ENCODE measurements at places on chromosomes 3 and 15. TPM values are rescaled to one million over a fixed set of nuclear protein-coding genes. Genes with fewer than 3 reads are reported as not detected.

The GOLGA6B gene
- total RNA-seq, result not detected

The IGSF10 gene
- not detected for total RNA-seq

The CHRNA3 gene
- total RNA-seq, result not detected

DNA sequence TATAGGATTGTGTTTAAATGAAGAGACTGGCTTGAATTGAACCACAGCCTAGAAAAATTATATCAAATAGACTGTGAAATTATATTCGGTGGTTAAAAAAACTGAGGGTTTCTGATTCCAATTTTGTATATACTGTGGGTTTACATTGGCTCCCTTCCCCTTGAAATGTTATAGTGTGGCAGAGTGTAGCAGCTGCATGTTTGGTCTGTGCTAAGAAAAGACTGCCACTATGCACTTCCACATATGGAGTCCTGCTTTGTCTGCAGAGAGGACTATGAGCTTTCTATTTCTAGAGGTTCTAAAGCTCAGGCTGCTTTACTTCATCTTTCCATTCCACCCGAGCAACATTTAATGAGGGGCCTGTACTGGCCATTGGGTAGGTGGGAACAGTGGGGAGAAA is 112.3 kb downstream of the P3H2 start:
- DNase-seq, result no peak
- no peak overlapping the region for H3K4me3 ChIP-seq
- H3K4me1 ChIP-seq, result no peaks in the 10 kb centered on the region
- H3K36me3 ChIP-seq, result no peaks in the 10 kb centered on the region
- no peak overlapping the region for H3K27ac ChIP-seq

The C3orf62 gene
- total RNA-seq, result 10.9 TPM

DNA sequence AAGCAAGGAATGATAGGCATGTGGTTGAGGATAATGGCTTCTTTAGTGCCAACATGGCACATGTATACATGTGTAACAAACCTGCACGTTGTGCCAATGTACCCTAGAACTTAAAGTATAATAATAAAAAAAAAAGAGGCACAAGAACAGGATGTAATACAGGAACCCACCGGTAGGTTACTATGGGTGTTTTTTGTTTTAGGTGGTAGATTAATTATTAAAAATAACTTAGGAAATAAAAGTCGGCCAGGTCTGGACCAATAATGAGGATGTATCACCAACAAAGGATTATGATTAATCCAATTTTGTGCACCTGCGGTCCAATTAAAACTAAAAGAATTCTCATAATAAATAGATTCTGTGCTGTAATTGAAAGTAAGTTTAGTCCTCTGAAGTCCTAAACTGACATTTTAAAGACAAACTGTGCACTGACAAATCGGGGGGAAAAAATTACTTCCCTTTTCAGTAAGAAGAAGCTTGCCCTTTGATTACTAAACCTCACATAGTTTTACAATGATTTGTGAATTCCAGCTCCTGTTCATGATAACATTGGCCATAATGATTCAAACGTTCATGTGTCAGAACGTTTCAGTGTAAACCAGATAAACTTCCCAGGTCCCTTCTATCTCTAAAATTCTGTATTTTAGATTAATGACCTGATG is 62.2 kb downstream of the CASR start:
- H3K4me3 ChIP-seq, result peak overlapping the region; percentile 76
- H3K36me3 ChIP-seq, result no peaks in the 10 kb centered on the region
- peak overlapping the region; percentile 61 for H3K27ac ChIP-seq
- H3K4me1 ChIP-seq, result peaks cover 14% of the 10 kb centered on the region
- peaks cover 22% of the 10 kb centered on the region for H3K27me3 ChIP-seq

DNA sequence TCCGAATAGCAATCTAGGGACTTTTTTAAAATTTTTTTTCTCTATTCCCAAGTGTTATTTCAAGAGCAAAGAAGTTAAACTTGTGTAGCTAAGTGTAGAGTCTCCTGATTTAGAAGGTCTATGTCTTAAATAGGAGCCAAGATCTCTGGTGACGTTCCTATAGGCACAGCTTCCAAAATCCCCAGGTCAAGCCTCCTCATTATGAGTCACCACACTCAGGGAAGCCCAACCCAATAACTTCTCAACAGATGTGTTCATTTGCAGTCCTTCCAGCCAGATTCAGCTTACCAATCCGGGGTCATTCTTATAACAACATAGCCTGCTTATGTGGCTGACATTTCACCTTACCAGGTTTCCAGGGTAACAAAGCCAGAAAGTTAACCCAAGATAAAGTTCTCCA is 270.3 kb downstream of the IL5RA start:
- H3K4me1 ChIP-seq, result no peaks in the 10 kb centered on the region
- no peaks in the 10 kb centered on the region for H3K27me3 ChIP-seq
- no peak overlapping the region for H3K4me3 ChIP-seq
- no peak overlapping the region for H3K27ac ChIP-seq

GRCh38 chr3:136919799-136920580 is 37.8 kb upstream of the IL20RB start:
- H3K27ac ChIP-seq, result peak overlapping the region; percentile 32
- DNase-seq, result no peak
- H3K4me1 ChIP-seq, result peaks cover 50% of the 10 kb centered on the region
- H3K27me3 ChIP-seq, result no peaks in the 10 kb centered on the region
- H3K36me3 ChIP-seq, result peaks cover 29% of the 10 kb centered on the region

The SLC12A8 gene
- 0.47 TPM for total RNA-seq

DNA sequence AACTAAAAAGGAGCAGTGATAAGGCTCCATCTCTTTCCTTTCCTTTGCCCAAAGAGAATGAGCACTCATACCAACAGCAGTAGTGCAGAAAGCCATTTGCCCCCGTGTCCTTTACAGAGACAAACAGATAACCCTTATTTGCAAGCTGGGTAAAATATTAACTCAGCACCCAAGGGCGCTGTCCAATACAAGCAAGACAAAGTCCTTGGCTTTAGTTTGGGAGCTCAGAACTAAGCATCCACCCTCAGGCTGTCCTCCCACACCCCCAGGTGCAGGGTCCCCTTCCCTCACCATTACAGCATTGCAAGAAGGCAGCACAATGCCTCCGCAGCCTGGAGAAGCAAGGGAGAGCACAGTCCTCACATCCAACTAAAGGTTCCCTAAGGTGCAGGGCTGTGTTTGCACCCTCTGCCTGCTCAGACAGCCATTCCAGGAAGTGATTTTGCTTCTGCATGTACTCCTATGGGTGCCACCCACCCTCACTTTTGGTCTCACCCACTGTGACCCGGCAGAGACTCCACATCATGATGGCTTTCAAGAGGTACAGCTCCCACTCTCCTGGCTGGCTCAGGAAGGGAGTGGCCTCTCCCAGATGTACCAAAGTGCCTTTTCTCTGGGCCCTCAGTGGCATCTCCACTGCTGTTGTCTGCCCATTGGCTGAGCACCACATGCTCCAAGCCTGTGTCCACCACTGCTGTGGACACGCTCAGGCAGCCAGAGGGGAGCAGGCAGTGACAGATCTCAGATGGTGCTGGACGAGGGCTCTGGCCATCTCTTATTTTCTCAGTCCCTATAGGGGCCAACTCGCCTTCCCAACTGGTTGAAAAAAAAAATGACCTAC is 34.1 kb upstream of the HES1 start:
- DNase-seq, result no peak
- H3K27me3 ChIP-seq, result peaks cover 42% of the 10 kb centered on the region
- no peaks in the 10 kb centered on the region for H3K36me3 ChIP-seq
- peaks cover 9% of the 10 kb centered on the region for H3K4me1 ChIP-seq

DNA sequence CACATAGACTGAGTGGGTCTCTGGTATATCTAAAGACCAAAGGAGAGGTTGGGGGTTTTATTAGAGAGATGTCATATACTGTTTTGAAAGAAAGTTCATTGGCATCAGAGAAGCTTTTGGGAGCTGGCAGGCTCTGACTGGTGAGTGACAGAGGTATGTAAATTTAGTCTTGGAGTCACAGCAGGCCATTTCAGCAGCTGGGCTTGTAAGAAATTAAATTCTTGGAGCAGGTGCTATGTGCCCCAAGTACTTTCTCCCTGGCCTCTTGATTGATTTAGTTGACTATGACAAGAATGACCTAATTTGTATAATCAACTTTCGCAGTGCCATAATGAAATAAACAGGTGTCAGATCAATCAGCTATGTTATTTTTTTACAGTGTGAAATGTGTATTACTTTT is 47.8 kb upstream of the CDAN1 start:
- no peak overlapping the region for H3K4me3 ChIP-seq
- H3K27me3 ChIP-seq, result no peaks in the 10 kb centered on the region
- no peaks in the 10 kb centered on the region for H3K4me1 ChIP-seq
- no peak for DNase-seq
- H3K27ac ChIP-seq, result no peak overlapping the region

DNA sequence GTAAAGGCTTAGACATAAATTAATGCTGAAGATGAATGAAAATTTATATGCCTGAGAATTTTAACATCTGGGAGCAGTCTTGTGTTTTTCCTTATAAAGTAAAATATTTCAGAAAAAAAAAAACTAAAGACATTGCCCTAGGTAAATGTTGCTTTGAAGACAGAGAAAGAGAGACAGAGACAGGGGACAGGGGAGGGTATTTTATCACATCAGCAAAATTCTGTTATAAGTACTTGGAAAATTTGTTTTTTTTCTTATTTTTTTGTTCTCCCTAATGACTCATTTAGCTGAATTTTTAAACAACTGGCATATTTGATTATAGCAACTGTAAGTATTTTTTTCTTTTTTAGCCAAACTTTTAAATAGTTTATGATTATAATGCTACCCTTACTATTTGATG is 1540.6 kb upstream of the GBE1 start:
- no peaks in the 10 kb centered on the region for H3K36me3 ChIP-seq
- H3K27ac ChIP-seq, result no peak overlapping the region
- H3K4me3 ChIP-seq, result no peak overlapping the region
- H3K27me3 ChIP-seq, result no peaks in the 10 kb centered on the region
- no peaks in the 10 kb centered on the region for H3K4me1 ChIP-seq

DNA sequence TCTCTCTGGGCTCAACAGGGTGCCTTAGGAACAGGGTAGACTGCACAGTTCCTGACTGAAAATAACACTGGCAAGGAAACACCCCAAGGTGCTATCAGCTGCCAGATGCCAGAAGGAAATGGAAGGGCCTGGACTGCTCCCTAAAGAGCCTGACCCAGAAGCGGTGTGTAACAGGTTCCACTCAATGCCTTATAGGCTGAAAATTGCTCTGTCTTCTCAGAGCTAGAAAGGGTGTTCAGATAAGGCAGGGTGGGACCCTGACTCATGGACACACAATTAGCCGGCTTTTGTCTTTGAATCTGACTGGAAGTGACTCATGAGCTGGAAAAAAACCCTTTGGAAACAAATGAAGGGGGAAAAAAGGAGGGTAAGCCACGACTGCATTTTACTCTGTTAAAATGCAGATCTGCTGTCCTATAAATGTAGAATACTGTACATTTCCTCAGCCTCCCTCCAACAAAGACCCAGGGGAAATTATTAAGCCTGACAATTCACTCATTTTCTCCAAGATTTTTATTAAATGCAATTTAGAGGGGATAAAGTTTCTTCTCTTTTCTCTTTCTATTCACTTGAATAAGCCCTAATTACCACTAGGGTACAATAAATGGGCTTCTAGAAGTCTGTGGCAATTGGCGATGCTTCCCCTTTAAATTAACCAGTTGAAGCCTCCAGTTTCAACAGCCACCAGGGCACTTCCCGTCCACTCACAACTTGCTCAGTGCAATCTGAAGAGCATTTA is 160.2 kb upstream of the TBL1XR1 start:
- DNase-seq, result no peak
- H3K27me3 ChIP-seq, result no peaks in the 10 kb centered on the region
- H3K36me3 ChIP-seq, result no peaks in the 10 kb centered on the region
- H3K4me1 ChIP-seq, result peaks cover 38% of the 10 kb centered on the region
- H3K4me3 ChIP-seq, result peak overlapping the region; percentile 90

GRCh38 chr3:133074977-133075376 is 36.8 kb downstream of the TMEM108 start:
- H3K27ac ChIP-seq, result no peak overlapping the region
- H3K4me3 ChIP-seq, result no peak overlapping the region
- no peaks in the 10 kb centered on the region for H3K36me3 ChIP-seq
- no peak for DNase-seq
- peaks cover 10% of the 10 kb centered on the region for H3K27me3 ChIP-seq

GRCh38 chr3:134641671-134642300 is 9.0 kb downstream of the KY start:
- DNase-seq, result no peak
- peaks cover 12% of the 10 kb centered on the region for H3K27me3 ChIP-seq

GRCh38 chr15:50487287-50487686 is 59.2 kb downstream of the USP50 start:
- peaks cover 43% of the 10 kb centered on the region for H3K36me3 ChIP-seq
- DNase-seq, result no peak
- no peak overlapping the region for H3K4me3 ChIP-seq
- H3K27ac ChIP-seq, result peak overlapping the region; percentile 52

DNA sequence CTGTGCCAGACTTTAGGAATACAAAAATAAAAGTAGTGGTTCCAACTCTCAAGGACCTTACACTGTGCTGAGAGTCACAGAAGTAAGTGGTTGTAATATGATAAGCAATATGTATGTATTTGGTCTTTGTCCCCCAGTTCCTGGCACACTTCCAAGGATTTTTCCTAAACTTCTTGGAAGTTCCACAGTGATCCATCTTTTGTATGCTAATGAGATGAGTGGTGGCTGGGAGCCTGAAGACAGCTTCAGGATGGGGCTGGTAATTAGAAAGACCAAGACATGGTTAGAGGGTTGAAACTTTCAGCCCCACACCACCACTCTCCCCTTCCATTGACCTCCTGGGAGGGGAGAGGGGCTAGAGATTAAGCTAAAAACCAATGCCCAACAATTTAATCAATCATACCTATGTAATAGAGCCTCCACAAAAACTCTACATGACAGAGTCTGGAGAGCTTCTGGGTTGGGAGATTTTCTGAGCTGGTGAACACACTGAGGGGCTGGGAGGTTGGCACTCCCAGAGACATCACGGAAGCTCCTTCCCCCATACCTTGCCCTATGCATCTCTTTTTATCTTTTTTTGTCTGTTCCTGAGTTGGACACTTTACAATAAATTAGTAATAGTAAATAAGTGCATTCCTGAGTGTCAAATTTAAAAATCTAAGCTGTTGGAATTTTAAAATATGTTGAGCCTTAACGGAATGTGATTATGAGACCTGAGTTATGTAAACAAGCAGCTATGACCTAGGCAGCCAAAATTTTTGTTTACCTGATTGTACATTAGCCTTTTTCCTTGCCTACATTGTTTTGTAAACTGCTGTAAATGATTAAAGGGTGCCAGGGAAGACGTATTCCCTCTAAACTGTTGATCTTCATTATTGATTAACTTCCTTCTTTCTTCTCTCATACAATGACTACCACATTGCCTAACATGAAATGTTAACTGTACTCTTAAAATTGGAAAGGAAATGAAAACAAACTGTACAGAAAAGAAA is 24.3 kb downstream of the CD200R1L start:
- peaks cover 1% of the 10 kb centered on the region for H3K36me3 ChIP-seq
- peaks cover 3% of the 10 kb centered on the region for H3K27me3 ChIP-seq
- peaks cover 1% of the 10 kb centered on the region for H3K4me1 ChIP-seq
- H3K27ac ChIP-seq, result no peak overlapping the region

- no peak for DNase-seq
- no peaks in the 10 kb centered on the region for H3K36me3 ChIP-seq
- no peak overlapping the region for H3K27ac ChIP-seq
- H3K4me1 ChIP-seq, result no peaks in the 10 kb centered on the region
These were observed 440.1 kb downstream of the ZNF385D start for GRCh38 chr3:21310891-21311290.

The MKRN2OS gene
- not detected for total RNA-seq

The RTP3 gene
- not detected for total RNA-seq

- H3K4me1 ChIP-seq, result peaks cover 22% of the 10 kb centered on the region
- H3K27ac ChIP-seq, result peak overlapping the region; percentile 57
- peaks cover 6% of the 10 kb centered on the region for H3K36me3 ChIP-seq
- H3K27me3 ChIP-seq, result no peaks in the 10 kb centered on the region
- peak overlapping the region; percentile 68 for H3K4me3 ChIP-seq
These were observed 61.3 kb downstream of the VGLL4 start for GRCh38 chr3:11582191-11582968.

The ESYT3 gene
- total RNA-seq, result 0.26 TPM

Measured in activated naive CD8-positive, alpha-beta T cell treated with anti-CD3 and anti-CD28 coated beads, Interleukin-2, amount 10 ng/mL, durations not matched to agents 7 days and 5 days (primary cell).